Astrocyte of the hippocampus (primary cell): ENCODE measurements at places on chromosomes 5 and 9.

GRCh38 chr5:15621094-15621493 is 121.1 kb downstream of the FBXL7 start:
- DNase-seq: peak; percentile 38

DNA sequence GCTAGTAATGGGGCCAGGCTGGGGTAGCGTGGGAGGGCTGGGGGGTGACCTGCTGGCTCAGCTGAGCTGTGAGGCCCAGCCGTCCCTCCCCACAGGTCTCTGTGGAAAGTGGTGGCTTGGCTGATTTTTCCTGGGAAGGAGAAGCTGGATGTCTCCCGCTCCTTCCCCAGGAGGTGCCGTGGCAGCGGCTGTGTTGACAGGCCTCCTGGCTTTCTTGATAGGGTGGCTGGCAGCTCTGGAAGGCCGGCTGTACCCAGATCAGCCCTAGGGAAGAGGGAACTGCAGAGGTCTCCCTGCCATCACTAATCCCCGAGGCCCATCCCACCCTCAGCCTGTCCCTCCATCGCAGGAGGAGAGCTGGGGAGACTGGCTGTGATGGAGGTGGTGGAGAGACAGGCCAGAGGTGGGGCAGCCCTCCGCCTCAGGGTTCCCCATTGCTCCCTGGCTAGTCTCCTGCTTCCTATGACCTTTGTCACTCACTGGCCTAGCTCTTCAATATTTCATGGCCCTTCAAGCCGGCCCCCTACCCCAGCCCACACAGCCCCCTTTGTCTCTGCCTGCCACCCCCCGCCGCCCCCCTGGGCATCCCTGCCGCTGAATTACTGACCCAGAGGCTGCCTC is 6.8 kb downstream of the CXXC5 start:
- DNase-seq: peak; percentile 50

- DNase-seq: peak; percentile 81
Measured at GRCh38 chr5:1801222-1801966, at the start of gene NDUFS6. Gene NDUFS6, plus strand, starts transcription at chr5:1801407. Its CDS starts 11 bp downstream, at chr5:1801418.

DNA sequence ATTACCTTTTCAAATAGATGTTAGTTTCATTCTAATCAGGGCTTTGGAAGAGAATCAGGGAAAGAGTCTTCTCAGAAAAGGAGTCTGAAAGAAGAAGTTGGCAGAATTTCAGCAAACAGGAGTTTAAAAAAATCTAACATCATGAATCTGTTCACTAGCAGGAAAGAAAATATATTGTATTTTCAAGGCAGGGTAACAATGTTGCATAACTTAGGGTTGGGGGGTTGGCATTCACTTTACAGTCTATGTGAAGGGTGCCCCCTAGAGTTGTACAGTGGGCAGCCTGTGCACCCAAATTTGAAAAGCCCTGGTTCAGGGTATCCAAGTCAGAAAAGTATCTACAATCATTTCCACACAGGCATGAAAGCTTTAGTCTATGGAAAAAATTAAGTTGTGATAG is 348.4 kb upstream of the SLC30A5 start:
- DNase-seq: no peak

GRCh38 chr5:54775645-54776044 is 209.7 kb downstream of the ESM1 start:
- DNase-seq: no peak

GRCh38 chr5:119358530-119358900 is 2.7 kb downstream of the TNFAIP8 start:
- no peak for DNase-seq

DNA sequence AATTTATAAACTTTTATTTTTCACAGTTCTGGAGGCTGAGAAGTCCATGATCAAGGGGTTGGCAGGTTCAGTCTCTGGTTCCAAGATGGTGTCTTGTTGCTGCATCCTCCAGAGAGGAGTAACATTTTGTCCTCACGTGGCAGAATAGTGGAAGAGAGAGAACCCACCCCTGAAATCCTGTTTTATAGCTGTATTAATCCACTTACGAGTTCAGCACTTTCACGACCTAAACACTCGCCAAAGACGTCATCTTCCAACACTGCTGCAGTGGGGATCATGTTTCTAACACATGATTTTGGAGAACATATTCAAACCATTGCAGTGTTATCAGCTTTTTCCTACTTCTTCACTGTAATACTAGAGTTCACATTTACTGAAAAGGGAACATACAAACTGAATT is 233.0 kb upstream of the ATP10B start:
- no peak for DNase-seq

DNA sequence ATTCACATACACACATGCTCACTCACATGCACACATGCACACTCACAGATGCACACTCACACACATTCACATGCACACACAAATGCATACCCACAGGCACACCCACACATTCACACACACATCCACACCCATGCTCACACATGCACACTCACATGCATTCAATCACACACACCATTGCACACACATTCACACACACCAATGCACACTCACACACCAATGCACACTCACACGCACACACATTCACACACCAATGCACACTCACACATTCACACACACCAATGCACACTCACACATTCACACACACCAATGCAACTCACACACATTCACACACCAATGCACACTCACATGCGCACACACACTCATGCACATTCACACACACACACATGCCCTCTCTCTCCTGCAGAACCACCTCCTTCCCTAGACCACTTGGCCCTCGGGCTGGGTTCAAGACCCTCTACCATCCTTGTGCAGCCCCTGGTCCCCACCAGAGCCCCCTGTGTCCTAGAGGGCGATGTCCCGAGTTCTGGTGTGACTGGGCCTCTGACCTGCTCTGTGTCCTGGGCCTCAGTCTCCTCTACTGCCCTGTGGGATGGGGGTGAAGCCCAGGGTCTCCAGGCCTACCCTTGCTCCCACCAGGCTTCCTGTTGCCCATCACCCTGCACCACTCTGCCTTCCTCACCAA is 139.0 kb downstream of the OLFM1 start:
- no peak for DNase-seq

DNA sequence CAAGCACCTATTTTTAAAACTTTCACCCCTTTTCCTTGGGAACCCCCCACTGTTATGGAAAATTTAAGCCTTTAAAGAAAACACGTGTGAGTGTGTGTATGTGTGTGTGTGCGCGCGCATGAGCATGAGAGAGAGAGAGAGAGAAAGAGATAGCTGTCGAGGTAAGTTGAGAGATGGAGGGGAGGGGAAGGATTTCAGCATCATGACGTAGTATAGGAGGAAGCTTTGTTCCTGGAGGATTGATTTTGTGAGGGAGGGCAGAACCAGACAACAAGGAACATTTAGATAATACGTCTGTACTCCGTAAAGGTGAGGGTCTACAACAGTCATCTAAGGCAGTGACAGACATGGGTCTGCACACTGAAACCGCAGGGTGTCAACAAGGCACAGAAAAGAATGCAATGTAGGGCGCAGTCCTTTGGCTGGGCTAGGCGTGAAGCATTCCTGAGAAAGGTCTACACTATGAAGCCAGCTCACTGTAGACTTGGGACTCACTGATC is 227.7 kb downstream of the SMARCA2 start:
- DNase-seq: no peak

GRCh38 chr9:3514786-3515185 is 11.0 kb downstream of the RFX3 start:
- DNase-seq: no peak

DNA sequence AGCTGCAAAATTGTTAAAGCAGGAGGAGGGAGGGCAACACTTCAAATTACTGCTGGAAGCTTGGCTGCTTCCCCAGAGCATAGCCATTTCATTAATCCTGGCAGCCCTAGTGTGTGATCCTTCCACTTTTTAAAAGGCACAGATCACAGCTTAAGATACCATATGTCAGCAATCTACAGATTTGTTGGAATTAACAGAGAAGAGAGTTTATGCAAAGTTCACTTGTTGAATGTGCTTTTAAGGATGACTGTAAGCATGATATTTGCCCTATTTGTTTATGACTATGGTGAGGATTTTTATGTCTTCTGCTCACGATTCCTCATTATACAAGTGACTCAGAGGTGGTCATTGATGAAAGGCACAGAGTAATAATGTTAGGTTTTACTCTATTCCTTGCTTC is 156.0 kb upstream of the CDKN2B start:
- peak; percentile 52 for DNase-seq

DNA sequence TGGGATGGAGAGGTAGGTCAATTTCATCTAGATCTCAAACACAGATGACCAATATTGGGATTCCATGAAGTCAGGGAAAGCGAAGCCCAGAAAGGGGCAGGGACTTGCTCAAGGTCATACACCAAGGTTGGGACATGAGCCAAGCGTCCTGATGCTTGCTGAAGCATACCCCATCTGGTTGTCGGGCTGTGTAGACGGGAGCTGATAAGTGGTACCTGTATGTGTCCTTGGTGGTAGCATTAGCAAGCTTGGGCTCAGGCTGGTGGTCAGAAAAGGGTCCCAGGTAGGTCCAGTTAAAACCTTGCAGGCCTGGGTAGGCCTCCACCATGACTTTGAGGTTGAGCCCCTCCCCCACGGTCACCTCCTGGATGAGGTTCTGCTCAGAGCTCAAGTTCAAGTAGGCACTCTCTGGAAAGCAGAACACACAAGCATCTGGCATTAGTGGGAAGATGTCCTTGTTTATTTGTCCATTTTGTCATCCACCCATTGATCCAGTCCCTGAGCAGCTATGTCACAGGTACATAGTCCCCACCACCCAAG is 13.2 kb downstream of the CSF1R start:
- peak; percentile 2 for DNase-seq
